Osteoblast (primary cell): ENCODE measurements at places on chromosomes 3 and 15. TPM values are rescaled to one million over a fixed set of nuclear protein-coding genes. Genes with fewer than 3 reads are reported as not detected.

SCN11A gene
- under 0.01 TPM in 1 of 2 replicates, not detected in the other for total RNA-seq

LYZL4 gene
- not detected in 2 replicates for total RNA-seq

CX3CR1 gene
- under 0.01 TPM in 2 replicates for total RNA-seq

EPHA6 gene
- total RNA-seq = not detected in 2 replicates

CAND2 gene
- 1.2 and 1.4 TPM in 2 replicates for total RNA-seq

STRIT1 gene
- not detected in 2 replicates for total RNA-seq

ARPC4 gene
- 203 and 222 TPM in 2 replicates for total RNA-seq

FAM43A gene
- total RNA-seq = 14.7 and 17.0 TPM in 2 replicates

SPG11 gene
- 83.7 and 95.9 TPM in 2 replicates for total RNA-seq

HGD gene
- under 0.01 TPM in 2 replicates for total RNA-seq

DNAH1 gene
- 8.0 and 8.7 TPM in 2 replicates for total RNA-seq

ZNF860 gene
- 0.59 and 0.72 TPM in 2 replicates for total RNA-seq

EIF1B gene
- total RNA-seq = 19.2 and 23.0 TPM in 2 replicates

NR2E3 gene
- under 0.01 TPM in 2 replicates for total RNA-seq

CORO2B gene
- total RNA-seq = 10.5 and 14.1 TPM in 2 replicates

FEZF2 gene
- not detected in 2 replicates for total RNA-seq

HYAL1 gene
- total RNA-seq = under 0.01 and 0.59 TPM in 2 replicates

SLC28A2 gene
- total RNA-seq = not detected in 2 replicates

CPNE9 gene
- not detected in 2 replicates for total RNA-seq

LMAN1L gene
- total RNA-seq = under 0.01 TPM in 1 of 2 replicates, not detected in the other

ACSBG1 gene
- total RNA-seq = under 0.01 TPM in 2 replicates

HTR3E gene
- not detected in 2 replicates for total RNA-seq

CPA3 gene
- 1.1 and 2.1 TPM in 2 replicates for total RNA-seq

SAMD7 gene
- total RNA-seq = not detected in 2 replicates
